ENCODE measurements at places on chromosomes 4 and X.
A peak's percentile ranks its signal among the peaks of the same experiment; 100 is the strongest.

DNA sequence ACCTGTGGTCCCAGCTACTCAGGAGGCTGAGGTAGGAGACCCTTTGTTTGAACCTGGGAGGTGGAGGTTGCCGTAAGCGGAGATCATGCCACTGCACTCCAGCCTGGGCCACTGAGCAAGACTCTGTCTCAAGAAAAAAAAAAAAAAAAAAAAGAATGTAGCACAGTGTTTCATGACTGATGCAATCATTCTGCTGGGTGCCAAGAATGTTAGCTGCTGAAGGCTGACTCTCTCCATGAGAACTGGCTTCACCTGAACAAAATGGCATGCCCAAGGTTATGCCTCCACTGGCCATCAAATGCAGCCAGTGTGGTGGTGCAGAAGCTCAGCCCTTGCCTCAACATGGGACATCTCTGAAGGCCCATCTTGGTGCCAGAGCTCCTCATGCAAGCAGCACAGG lies 412.1 kb downstream of the ADAM29 start:
- no peak for DNase-seq

- DNase-seq, result no peak
Measured at GRCh38 chrX:10193587-10193986, 36.8 kb downstream of the CLCN4 start.

DNA sequence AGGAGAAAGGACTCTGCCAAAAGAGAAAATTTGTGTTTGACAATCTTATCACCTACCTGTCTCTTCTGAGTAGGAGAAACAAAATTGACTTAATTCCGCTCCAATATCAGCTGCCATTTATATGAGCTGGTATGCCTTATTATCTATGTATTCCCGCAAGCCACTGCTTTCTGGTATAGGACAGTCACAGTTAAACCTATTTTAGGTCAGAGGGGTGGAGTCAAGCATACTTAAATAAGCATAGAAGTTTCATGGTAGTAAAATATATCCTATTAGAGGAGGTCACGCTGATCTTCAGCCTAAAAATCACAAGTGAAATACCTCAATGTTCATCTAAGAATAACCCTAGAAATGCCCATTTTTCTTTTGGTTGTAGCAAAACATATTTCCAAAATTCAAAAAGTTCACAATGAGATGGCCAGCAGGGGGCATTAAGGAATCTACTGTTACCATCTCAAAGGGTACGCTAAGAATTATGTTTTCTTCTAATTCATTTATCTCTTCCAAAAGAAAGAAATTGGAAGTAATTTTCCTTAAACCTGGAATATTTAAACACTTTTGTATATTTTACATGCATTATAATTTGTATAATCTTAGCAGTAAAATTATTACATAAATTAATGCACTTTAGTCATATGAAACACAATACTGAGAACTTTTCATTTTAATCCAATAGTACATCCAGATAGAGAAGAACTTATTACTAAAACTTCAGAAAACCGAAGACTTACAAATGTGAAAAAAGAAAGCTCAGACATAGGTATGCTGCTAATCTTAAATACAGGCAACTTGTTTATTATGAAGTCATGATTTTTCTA lies 10.5 kb downstream of the PPAT start:
- peak; percentile 38 for DNase-seq

DNA sequence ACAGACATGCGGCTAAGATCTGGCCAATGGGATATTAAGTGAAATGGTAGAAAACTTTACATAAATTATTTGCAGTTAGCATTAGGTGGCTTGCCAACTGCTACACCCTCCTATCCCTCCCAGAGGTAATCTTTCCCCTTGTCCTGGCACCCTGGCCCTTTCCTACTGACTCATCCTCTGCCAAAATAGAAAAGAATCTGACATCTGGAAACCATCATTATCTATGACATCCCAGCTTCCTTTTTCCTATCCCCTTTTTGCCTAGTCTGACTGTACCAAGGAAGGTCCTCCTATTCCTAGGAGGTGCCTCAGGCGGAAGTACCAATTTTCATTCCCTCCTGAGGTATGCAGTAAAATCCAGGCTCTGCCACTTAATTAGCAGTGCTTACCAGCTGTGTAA lies 163.6 kb upstream of the KLF3 start:
- no peak for DNase-seq

- no peak for DNase-seq
Measured at GRCh38 chr4:108891896-108892590, 129.2 kb upstream of the ETNPPL start.

- no peak for DNase-seq
Measured at GRCh38 chr4:25310803-25311166, 1.8 kb upstream of the ZCCHC4 start.

GRCh38 chr4:73434311-73434710 lies 1.7 kb upstream of the AFP start:
- no peak for DNase-seq

DNA sequence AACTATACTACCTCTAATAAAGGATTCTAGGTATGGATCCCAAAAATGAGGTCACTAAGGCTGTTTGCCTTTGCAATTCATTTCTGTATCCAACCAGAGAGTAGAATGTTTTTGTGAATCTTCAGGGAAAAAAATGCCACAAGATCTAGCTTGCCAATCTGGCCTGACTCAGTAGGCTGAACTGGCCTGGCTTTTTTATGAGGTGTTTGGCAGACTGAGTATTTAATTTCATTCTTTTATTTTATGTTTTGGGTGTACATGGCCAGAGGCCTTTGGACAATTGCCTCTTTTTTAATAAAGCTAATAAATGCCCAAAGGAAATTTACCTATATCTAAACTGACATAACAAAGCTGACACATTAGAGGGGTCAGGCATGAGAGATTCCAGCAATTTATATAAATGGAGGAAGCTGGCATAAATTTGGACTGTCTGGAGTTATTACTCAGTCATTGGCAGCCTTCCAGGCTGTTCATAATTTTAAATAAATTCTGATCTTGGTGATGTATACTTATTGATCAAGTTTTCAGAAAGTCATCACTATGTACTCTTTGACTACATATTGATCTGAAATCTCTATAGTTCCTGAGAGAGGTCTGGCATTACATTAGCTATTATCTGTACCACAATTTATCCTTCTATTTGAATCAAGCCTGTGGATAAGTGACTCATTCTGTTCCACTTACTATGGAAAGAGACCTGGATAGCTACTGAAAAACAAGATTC lies 376.4 kb upstream of the NOCT start:
- DNase-seq, result no peak

GRCh38 chr4:54879576-54879975 lies 221.8 kb downstream of the KIT start:
- DNase-seq, result no peak

DNA sequence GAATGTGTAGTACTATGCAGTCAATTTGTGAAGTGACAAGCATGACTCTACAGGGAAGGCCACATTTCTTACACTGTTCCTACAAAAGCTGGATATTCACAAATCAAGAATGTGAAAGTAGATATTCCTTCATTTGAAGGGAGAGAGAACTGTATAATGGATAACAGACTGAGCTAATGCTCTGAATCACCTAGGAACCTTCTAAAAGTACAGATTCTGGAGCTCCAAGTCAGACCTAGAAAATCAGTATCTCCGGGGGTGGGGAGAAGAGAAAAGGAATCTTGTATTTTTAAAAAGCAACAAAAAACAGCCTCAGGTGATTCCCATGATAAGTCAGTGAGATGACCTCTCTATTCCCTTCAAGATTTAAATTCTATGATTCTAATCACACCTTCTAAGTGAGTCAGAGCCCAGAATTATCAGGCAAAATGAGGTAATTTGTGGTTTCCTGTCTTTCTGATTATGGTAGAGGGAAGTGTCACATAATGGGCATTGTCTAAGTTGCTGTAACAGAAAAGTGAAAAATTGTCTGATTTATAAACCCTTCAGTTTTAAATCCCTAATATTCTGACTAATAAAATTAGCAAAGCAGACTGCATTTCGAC lies 80.9 kb downstream of the IL21 start:
- DNase-seq, result no peak

GRCh38 chrX:1546691-1547251 lies 9.8 kb upstream of the P2RY8 start:
- DNase-seq, result no peak

DNA sequence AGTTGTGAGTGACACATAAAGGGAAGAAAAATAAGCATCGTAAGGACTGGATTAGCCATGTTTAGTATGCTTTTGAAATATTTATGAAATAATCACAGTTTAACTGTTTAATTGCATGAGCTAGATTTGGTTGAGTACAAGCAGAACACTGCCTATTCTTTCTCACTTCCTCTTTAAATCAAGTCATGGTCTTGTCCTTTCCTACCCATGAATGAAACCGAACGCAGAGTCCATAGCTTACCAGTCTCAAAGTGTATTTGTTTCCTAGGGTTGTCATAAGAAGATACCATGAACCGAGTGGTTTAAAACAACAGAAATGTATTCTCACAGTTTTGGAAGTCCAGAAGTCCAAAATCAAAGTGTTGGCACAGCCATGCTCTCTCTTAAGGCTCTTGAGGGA lies 684.0 kb upstream of the MAGEB2 start:
- no peak for DNase-seq

- DNase-seq, result no peak
Measured at GRCh38 chrX:13220916-13221315, 98.9 kb downstream of the ATXN3L start.

GRCh38 chr4:82718162-82718940 lies 80.2 kb downstream of the SCD5 start:
- DNase-seq, result no peak

GRCh38 chr4:46389301-46389775 lies 590 bp downstream of the GABRA2 start:
- DNase-seq, result no peak

GRCh38 chr4:10347815-10348214 lies 109.4 kb downstream of the ZNF518B start:
- no peak for DNase-seq
